Daoy (cell line): ENCODE measurements at places on chromosomes 7 and 10.

GRCh38 chr10:19824381-19825342, 8.4 kb downstream of the PLXDC2 start:
- no peak for DNase-seq

DNA sequence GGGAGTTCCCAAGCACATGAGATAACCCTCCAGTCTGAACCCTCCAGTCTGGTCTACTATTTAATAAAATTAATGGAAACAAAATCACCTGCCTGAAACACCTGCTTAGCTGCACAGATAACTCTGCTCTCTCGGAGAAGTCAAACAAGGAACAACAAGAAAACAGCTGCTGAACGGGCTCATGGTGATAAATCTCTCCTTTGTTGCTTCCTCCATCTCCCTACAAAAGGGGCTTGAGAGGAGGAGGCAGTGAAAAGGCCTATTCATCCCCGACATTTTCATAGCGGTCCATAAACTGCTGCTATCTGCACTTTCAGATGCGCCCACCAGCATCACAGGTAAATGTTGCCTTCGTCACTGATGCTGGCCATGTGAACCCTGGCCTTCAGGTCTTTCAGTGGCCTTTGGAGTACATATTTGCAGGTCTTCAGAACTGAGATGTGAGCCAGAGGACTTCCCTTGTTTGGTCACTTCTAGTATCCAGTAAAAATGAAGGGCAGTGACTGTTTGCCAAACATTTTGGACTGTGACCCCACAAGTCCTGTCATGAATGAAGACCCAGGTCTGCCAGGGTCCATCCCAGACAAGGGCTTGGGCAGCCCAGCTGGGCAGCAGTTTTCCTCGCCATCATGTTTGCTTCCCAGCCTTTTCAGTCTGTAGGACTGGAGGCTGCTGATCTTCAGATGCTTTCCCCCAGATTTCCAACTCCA, 15.9 kb downstream of the FKBP6 start:
- no peak for DNase-seq

DNA sequence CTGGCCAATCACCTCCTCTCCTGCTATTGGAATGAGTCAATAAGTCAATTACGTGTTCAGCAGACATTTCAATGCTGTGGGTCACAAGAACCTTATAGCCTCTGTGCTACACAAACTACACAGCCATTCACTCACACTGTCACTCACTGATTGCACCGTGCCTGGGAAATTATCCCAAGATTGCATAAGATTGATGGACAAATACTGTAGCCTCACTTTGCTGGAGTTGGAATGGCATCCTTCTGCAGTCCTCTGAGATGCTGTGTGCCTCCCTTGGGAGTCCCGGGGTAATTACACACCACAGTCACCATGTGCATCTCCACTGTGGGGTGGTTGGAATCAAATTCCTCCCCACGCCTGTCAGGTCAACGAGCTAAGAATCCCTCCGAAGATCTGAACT, 358.7 kb upstream of the MGMT start:
- no peak for DNase-seq

- no peak for DNase-seq
Measured at GRCh38 chr10:21261842-21262294, 263.6 kb downstream of the SKIDA1 start.

DNA sequence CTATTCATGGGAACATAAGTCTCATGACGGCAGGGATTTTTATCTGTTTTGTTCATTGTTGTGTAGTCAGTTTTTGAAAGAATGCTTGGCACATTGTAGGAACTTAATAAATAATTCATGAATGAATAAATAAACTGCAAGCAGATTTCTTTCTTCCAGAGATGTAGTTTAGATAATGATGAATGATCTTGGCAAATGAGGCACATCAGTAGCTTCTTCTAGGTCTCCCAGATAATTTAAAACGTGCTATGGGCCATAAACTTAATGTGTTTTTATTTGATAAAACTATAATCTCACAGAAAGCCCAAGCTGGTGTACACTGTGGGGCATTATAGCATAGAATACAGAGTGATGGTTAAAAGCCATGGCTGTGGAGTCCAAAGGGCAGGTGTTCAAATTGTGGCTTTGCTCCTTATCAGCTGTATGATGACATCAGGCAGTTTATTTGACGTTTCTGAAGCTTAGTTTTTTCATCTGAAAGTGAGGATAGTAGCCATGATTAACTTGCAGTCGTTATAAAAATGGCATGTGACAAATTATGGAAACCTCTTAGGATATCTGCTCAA, 3.5 kb downstream of the MGAM start:
- no peak for DNase-seq

DNA sequence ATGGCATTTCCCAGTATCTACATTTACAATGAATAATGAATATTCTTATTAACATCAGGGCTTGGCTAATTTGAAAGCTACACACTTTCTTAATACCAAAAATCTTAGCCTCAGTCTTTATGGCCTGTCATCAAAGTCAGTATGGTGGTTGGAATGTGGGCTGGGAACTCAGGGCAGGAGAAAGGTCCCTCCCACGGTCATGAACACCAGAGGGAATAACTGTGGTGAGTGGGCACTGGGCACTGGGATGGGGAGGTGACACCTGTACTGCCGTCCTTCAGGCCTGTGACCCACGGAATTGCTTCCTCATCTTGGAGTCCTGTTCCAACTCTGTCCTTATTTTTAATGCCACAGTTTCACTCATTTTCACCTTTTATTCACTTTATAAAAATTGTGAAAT, 276.9 kb upstream of the PLPP4 start:
- no peak for DNase-seq

DNA sequence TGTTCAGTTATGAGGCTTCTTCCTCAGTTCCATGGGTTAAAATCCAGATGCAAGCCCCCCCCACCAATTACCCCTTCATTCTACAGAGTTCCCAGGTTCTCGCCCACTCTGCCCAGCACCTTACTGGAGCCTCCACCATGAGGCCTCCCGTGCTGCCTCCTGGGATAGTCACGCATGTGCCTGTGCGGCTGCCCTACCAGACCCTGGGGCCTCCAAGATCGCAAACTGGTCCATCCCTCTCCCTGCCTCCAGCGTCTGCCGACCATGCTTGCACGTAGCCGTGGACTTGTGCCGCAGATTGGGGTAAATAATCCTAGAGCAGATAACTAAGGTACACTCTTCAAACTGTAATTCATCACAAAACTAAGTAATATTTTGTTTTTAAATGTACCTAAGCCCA, 611.2 kb downstream of the PTPRN2 start:
- no peak for DNase-seq

DNA sequence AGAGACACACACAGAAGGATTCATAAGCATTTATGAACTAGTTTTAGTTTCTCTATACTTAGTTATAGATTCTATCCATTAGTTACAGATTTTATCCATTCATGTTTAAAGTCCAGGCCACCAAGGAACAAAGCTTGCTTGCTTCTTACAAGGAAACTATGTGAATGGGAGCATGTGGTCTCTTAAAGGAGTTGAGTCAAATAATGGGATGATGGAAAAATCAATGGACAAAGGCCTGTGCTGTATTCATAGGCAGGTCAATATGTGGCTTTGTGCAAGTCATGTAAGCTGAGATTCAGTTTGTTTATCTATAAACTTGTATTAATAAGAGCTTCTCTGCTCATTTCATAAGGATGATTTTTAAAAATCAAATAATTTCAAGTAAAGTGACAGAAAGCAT, 172.8 kb upstream of the CDK1 start:
- no peak for DNase-seq

DNA sequence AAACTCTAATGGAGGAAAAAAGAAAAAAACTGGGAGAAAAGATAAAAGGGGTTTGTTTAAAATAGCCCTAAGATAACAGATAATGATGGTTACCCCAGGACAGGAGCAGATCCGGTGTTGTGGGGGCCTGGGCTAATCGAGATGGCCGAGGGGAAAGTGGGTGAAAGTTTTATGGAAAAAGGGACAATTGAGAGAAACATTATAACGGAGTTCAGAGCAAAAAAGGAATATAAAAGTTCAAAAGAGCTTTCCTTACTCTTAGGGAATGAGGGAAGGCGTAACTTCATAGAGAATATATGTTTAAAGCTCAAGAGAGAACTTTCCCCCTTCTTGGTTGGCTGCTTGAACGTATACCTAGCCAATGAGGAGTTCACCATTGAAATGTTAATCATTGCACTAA, 131.4 kb downstream of the BAMBI start:
- no peak for DNase-seq

- no peak for DNase-seq
Measured at GRCh38 chr10:96600337-96600736, 13.5 kb upstream of the TM9SF3 start.

DNA sequence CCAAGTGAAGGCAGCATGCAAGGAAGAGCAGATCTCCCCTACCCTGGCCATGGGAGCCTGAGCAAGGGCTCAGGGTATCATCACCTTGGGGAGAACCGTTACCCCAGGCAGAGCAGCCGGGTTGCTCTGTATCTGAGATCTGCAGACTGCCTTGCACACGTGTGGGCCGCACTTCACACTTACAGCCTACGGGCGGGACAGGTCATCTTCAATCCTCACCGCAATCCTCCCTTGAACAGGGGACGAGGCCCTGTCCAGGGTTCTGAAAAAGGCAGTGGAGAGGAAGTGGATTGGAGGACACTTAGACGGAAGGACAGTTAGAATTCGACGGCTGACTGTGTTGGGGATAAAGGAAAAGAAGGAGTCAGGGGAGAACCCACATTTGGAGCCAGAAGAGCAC, 51.4 kb downstream of the NPS start:
- DNase-seq, result peak; percentile 9

DNA sequence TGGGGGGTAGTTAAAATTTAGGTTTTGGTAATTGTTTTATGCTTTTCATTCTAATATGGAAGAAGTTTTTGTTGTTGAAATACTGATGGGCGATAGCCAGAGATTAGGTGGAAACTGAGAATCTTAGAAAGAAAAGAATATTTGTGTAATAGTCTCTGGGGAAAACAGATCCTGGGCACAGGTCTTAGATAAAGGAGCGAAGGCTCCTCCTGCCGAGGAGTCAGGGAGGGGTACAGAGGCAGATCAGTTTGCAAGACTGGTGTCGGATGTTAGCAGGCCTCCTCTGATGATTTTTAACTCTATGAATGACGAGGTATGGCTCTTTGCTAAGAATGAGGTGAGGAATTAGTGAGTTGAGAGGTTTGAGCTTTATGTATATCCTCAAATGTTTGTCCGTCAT, 339.7 kb downstream of the HGF start:
- no peak for DNase-seq

- peak; percentile 93 for DNase-seq
Measured at GRCh38 chr7:29146057-29146706, at the start of gene CPVL. Gene CPVL, minus strand, starts transcription at chr7:29146537. Its CDS starts 25,476 bp downstream, at chr7:29121061.

DNA sequence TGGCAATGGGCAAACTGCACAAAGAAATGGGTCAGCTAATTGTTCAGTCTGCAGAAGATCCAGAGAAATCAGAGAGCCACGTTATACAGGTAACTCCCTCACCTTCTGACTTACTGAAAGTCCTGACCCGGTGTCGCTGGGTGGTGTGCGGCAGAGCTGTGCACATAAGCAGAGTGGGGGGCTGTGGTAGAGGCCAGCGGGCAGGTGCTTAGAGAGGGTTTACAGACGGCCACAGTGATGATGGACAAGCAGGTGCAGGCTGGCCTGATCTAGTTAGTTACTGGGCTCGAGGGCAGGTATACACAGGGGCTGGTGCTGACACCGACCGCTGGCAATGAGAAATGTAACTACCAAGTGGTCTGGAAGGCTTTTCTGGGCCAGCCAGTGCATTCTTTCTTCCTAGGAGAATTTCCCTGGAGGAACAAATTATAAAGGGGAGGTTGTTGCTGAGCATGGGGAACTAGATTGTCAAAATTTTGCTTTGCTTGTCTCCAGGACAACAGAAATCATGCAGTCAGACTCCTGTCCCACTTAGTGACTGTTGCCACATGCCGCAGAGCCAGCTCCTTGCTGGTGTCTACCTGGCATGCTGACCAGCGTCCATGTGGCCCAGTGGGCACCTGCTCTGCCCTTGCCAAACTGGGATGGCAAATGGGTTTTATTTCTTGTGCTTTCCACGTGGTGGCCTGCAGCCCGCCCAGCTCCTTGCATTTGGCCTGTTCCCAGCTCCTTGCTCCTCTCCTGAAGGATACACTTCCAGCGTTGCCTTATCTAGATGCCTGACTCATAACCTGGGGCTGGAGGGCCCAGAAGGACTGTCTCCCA, 28.8 kb downstream of the DENND10 start:
- no peak for DNase-seq

GRCh38 chr10:11828682-11829284, 5.6 kb downstream of the PROSER2 start:
- DNase-seq, result no peak

- DNase-seq, result no peak
Measured at GRCh38 chr10:31847515-31847914, 81.1 kb downstream of the ARHGAP12 start.

DNA sequence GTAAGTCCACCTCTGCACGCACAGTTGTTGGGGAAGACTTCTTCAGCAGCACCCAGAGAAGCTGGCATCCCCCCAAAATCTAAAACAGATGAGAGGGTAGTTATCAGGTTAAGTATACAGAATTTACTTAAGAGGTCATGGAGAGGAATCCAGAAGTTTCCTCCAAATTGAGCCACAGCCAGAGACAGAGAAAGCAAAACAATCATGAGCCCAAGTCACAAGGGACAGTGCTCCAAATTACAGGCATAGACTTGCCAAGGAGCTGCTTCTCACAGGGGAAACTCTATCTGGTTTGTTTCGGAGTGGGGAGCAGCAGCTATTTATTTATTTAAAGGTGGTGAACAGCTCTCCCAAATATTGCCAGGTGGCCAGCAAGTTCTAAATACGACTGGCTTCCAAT, 308.4 kb downstream of the SKIDA1 start:
- DNase-seq, result no peak

DNA sequence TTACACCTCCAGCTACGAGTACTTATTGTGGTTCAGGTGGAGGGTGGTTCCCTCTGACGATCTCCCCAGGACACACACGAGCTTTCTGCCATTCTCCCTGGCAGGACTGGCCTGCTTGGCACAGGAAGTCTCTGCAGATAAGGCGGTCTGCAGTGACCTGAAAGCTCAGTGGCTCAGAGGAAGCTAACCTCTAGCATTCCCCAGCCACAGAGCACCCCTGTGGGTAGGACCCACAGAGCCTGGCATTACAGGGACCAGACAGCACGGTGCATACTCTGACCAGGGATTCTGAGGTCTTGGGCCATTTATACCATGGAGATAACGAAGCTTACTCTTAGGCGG, 1.9 kb upstream of the GPR146 start:
- DNase-seq, result peak; percentile 35

DNA sequence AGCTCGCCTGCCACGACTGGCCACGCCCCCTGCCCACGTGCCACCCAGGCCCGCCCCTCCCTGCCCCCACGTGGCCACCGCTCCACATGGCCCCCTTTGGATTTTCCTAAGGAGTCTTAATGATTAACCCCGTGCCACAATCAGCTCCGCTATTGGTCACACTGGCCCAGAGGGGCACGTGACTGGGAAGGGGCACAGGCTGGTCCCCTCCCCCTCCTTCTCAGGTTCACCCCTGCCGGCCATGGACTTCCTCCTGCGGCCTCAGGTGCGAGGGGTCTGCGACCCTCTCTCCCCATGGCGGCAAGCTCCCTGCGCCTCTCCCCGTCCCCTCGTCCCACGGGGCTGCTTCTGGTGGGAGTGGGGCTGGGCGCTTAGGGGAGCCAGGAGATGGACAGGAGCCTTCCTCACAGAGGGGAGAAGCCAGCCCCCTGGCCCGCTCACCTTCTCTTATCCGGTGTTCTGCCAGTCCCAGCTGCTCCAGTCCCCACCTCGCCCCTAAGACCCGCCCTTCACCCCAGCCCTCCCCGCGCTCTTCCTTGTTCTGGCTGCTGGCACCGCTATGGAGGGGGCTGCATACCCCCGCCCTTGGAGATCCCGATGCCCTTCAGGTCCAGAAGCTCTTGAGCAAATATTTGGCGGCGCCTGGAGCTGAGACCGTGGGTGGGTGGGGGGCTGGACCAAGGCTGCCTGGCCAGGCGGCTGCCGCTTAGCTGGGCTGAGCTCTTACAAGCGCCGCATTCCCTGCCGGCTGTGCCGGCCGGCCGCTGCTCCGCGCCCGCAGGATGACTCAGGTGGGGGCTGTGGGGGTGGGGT, 3.2 kb downstream of the SLC4A2 start:
- DNase-seq, result no peak
